SJSA1 (cell line): ENCODE measurements at places on chromosomes 3 and 15.

DNA sequence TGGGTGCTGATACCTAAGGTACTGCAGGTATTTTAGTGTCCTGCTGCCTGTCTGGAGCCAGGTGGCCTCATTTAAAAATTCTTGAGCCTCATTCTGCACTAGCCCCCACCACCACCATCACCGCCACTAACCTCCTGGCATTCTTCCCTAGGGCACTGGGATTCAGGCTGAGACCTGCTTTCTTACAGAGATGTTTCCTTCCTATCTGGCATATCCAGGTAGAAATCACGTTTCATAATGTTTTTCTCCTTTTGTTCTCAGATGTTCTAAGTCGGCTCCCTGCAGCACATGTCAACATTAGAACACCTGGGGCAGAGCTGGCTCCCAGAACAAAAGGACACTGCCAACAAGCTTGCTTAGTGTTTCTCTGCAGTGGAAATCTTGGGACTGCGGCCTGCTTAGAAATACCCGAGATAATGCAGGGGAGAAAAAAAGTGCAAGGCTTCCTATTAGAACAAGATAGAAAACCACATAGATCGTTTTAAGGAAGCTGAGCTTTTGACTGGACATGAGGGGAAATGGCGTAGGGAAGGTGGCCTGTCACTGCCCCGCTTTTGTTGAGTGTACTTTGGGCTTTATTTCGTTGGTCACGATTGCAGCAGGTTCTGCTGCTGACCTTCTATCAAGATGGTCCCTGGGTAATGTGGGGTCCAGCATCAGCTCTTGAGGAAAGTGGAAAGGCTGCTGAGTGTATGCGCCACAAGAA, 59.6 kb upstream of the PPARG start:
- no peak for DNase-seq

DNA sequence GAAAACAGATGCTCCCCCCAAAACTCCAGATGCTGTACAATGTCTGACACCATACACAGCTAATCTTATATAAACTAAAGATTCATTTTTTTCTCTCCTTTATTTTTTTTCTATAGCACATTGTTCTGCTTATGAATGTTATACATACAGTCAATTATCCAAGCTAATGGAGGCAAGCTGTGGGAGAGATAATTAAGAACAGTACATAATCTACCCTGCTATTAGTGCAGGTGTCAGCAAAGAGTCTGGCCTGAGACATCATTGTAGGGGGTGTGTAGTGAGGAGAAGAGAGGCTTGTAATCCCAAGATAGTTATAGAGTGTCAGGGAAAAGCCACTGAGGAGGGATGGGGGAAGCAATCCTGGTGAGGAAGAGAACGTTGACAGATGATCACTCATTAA, 25.4 kb upstream of the CHMP2B start:
- DNase-seq: no peak

GRCh38 chr3:126431103-126431534, 36.4 kb downstream of the CFAP100 start:
- DNase-seq: no peak

- DNase-seq: no peak
These were observed 1.2 kb downstream of the TRPM7 start for GRCh38 chr15:50685191-50685975.

GRCh38 chr3:69665026-69665737, 74.1 kb upstream of the MITF start:
- no peak for DNase-seq

GRCh38 chr15:69820819-69821218, 276.9 kb downstream of the TLE3 start:
- peak; percentile 88 for DNase-seq

- peak; percentile 55 for DNase-seq
These were observed 472 bp downstream of the CHST14 start for GRCh38 chr15:40471105-40471807.

- no peak for DNase-seq
These were observed 610 bp downstream of the EPHB3 start for GRCh38 chr3:184561913-184562877.

DNA sequence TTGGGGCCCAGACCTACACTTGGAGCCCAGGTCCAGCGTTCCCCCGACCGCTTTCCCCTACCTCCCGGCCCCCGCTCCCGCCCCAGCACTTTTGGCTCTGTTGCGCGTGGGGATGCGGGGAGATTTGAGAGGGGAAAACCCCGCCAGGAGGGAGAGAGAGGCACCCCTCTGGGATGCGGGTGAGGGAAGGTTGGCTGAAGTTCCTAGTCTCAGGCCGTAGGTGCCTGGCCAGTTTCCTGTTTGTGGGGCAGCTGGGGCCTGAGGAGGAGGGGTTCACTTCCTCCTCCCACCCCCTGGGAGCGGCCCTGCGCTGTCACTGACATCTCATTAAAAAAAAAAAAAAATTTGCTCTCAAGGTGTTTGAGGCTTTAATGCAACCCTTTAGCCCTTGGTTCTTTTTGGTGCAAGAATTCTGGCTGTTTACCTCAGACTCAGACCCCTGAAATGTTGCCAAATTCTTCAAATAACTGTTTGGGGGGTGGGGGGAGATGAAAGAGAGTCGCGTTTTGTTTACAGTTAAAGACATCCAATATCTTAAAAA, 2.6 kb downstream of the FAM43A start:
- peak; percentile 49 for DNase-seq

- DNase-seq: no peak
These were observed 20.4 kb downstream of the ISG20 start for GRCh38 chr15:88658972-88659931.

GRCh38 chr3:196195664-196196265, 15.4 kb downstream of the ZDHHC19 start:
- no peak for DNase-seq

DNA sequence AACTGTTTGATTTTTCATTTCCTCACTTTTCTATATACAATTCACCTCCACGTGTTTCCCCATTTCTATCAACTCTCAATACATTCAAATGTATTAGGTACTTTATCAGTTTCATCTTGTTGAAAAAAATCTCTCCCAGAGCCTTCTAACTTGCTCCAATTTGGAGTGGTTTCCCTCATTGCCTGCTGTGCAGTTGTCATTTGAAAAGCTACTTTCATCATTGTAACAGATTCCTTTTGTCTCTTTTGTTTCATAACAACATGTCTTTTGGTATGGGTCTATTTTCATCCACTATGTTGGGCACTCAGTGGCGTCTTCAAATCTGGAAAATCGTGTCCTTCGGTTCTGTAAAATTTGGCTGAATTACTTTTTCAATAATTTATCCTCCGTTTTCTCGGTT, 75.0 kb downstream of the NR2E3 start:
- DNase-seq: no peak

- no peak for DNase-seq
These were observed 39.2 kb downstream of the SNX4 start for GRCh38 chr3:125480656-125481374.

GRCh38 chr3:149152420-149152819, 23.0 kb downstream of the HPS3 start:
- DNase-seq: no peak

GRCh38 chr3:126732281-126733060, 28.4 kb downstream of the CHCHD6 start:
- DNase-seq: no peak

DNA sequence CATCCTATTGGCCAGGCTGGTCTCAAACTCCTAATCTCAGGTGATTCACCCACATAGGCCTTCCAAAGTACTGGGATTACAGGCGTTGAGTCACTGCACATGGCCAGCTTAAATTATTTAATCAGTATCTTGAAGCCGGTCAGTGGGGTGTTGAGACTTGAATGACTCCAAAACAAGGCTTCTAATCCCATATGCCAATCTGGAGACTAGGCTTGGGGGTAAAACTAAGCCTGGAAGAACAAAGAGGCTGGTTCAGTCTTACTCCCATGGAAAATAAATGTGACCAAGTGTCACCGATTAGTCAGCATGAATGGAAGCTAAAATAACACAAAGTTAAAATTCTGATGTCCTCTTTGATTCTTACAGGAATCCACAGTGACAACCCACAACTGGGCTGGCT, 509.1 kb downstream of the FOXP1 start:
- DNase-seq: peak; percentile 19

DNA sequence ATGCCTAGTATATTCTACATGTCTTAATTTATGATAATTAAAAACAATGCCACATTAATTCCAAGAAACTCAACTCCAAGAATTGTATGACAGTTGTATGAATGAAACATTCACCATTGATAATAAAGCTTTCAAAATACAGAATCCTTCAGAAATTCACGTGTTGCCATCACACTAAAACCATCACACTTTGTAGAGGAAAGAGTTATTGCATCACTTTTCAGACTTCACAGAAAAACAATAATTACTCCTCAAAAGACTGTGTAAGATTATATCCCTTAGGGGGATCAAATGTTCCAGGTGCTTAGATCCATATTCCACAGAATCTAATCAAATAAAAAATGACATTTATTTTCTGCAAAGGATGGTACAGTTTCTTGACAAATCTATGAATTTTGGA, 85.0 kb downstream of the OSBPL10 start:
- no peak for DNase-seq
